ENCODE measurements at places on chromosomes 4 and X. TPM values are rescaled to one million over a fixed set of nuclear protein-coding genes. Genes with fewer than 3 reads are reported as not detected.

- DNase-seq: no peak
- H3K4me1 ChIP-seq: no peaks in the 10 kb centered on the region
- no peaks in the 10 kb centered on the region for H3K27me3 ChIP-seq
- H3K36me3 ChIP-seq: no peaks in the 10 kb centered on the region
- no peak overlapping the region for H3K27ac ChIP-seq
Observed at GRCh38 chr4:111849746-111850284, 295.4 kb upstream of the FAM241A start.

DNA sequence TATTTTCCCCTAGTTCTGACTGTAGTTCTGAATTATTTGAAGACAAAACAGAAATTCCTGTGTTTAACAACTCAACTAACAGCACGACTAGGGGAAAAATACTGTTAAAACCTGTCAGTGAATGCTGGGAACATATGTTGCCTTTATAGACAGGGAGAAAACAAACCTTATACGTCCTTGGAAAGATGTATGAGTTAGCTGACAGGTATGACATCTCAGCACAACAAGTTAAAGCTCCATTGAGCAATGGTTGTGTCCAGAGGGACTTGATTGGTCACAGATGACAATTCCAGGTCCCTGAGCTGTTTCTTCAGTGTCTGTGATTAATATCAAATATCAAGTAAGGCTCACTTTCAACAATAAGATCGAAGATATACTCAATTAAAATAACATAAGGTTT lies 58.2 kb upstream of the DDIT4L start:
- peaks cover 7% of the 10 kb centered on the region for H3K4me1 ChIP-seq
- no peaks in the 10 kb centered on the region for H3K27me3 ChIP-seq
- H3K36me3 ChIP-seq: no peaks in the 10 kb centered on the region
- DNase-seq: no peak

DNA sequence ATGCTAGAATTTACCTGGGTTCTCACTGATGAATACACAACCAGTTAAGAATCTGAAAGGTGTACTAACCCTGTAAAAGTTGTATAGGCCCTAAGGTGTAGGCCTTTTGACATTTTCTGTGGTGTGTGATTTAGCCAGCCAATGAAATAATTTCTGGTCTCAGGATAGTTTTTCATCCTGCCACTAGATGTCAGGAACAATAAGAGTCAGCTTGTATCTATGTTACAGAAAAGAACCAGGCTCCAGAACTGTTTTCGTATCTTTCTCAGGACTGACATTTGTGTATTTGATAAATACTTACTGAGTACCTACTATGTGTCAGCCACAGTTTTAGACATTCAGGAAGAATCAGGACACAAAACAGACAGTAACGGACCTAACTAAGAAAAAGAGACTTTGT lies 673.6 kb upstream of the TENM3 start:
- no peak overlapping the region for H3K27ac ChIP-seq
- no peaks in the 10 kb centered on the region for H3K36me3 ChIP-seq
- H3K4me3 ChIP-seq: no peak overlapping the region

- no peaks in the 10 kb centered on the region for H3K27me3 ChIP-seq
- DNase-seq: no peak
- H3K27ac ChIP-seq: no peak overlapping the region
- H3K4me3 ChIP-seq: no peak overlapping the region
- no peaks in the 10 kb centered on the region for H3K4me1 ChIP-seq
Observed at GRCh38 chr4:121256887-121257466, 92.9 kb upstream of the TNIP3 start.

GRCh38 chr4:137471461-137471860 lies 60.8 kb downstream of the PCDH18 start:
- DNase-seq: no peak
- no peaks in the 10 kb centered on the region for H3K27me3 ChIP-seq
- H3K36me3 ChIP-seq: no peaks in the 10 kb centered on the region

GRCh38 chr4:186669159-186669731 lies 54.4 kb downstream of the FAT1 start:
- no peak overlapping the region for H3K4me3 ChIP-seq
- DNase-seq: peak; percentile 41
- H3K36me3 ChIP-seq: no peaks in the 10 kb centered on the region
- H3K27me3 ChIP-seq: no peaks in the 10 kb centered on the region

- H3K27ac ChIP-seq: no peak overlapping the region
- H3K27me3 ChIP-seq: no peaks in the 10 kb centered on the region
- H3K36me3 ChIP-seq: no peaks in the 10 kb centered on the region
- DNase-seq: no peak
- no peak overlapping the region for H3K4me3 ChIP-seq
Observed at GRCh38 chr4:141016117-141016798, 117.0 kb downstream of the RNF150 start.

DNA sequence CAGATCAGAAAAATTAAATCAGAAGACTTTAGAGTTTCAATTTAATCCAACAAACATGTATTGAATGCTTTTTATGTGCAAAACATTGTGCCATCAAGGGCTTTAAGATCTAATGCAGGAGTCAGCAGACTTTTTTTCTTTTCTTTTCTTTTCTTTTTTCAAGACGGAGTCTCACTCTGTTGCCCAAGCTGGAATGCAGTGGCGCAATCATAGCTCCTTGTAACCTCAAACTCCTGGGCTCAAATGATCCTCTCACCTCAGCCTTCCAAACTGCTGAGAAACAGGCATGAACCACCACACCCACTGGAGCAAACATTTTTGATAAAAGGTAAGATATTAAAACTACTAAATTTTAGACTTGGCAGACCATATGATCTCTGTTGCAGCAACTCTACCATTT lies 24.6 kb upstream of the LRBA start:
- H3K4me3 ChIP-seq: no peak overlapping the region
- no peaks in the 10 kb centered on the region for H3K36me3 ChIP-seq
- no peak for DNase-seq
- no peaks in the 10 kb centered on the region for H3K27me3 ChIP-seq
- H3K4me1 ChIP-seq: no peaks in the 10 kb centered on the region
- no peak overlapping the region for H3K27ac ChIP-seq

- no peak overlapping the region for H3K4me3 ChIP-seq
- H3K27ac ChIP-seq: no peak overlapping the region
- no peak for DNase-seq
- H3K27me3 ChIP-seq: no peaks in the 10 kb centered on the region
- H3K36me3 ChIP-seq: no peaks in the 10 kb centered on the region
- H3K4me1 ChIP-seq: no peaks in the 10 kb centered on the region
Observed at GRCh38 chrX:95675794-95676193, 1008.8 kb upstream of the DIAPH2 start.

GRCh38 chr4:86549163-86549788 lies 44.8 kb upstream of the PTPN13 start:
- peaks cover 15% of the 10 kb centered on the region for H3K4me1 ChIP-seq
- no peak overlapping the region for H3K4me3 ChIP-seq
- no peaks in the 10 kb centered on the region for H3K27me3 ChIP-seq
- H3K27ac ChIP-seq: no peak overlapping the region

GRCh38 chr4:174805746-174806145 lies 23.3 kb downstream of the GLRA3 start:
- H3K27ac ChIP-seq: no peak overlapping the region
- no peaks in the 10 kb centered on the region for H3K36me3 ChIP-seq
- peaks cover 5% of the 10 kb centered on the region for H3K4me1 ChIP-seq
- DNase-seq: no peak
- H3K4me3 ChIP-seq: no peak overlapping the region
- no peaks in the 10 kb centered on the region for H3K27me3 ChIP-seq

DNA sequence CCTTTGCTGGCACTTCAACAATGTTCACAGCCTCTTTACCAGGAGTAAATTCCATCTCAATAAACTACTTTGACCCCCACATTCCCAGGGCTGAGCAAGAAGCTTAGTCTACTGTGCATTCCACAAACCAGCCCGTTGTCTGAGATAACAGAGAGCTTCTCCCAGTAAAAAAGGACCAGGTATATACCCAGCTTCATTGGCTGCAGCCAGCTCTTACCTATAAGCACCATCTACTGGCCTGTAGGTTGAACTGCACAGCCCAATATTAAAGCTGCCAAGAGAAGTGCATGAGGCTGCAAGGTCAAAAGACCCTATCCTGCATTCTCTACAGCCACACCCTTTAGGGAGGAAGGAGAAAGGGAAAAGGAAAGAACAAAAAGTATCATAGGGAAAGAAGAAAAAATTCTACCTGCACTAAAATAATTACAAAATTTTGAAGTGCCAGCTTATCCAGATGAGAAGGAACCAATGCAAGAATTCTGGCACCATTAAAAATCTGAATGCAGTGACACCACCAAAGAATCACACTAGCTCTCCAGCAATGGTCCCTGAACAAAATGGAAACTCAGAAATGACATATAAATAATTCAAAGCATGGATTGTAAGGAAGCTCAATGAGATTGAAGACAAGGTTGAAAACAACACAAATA lies 45.7 kb upstream of the INTU start:
- no peak overlapping the region for H3K4me3 ChIP-seq
- H3K27me3 ChIP-seq: no peaks in the 10 kb centered on the region
- H3K4me1 ChIP-seq: no peaks in the 10 kb centered on the region
- peak; percentile 67 for DNase-seq
- H3K27ac ChIP-seq: no peak overlapping the region

GRCh38 chr4:4719436-4719835 lies 140.0 kb upstream of the MSX1 start:
- no peak for DNase-seq
- H3K4me1 ChIP-seq: no peaks in the 10 kb centered on the region
- H3K4me3 ChIP-seq: no peak overlapping the region
- H3K27ac ChIP-seq: no peak overlapping the region
- H3K36me3 ChIP-seq: no peaks in the 10 kb centered on the region
- H3K27me3 ChIP-seq: no peaks in the 10 kb centered on the region

GRCh38 chrX:50152456-50152855 lies 48.4 kb downstream of the AKAP4 start:
- H3K4me3 ChIP-seq: no peak overlapping the region
- no peaks in the 10 kb centered on the region for H3K4me1 ChIP-seq
- no peaks in the 10 kb centered on the region for H3K36me3 ChIP-seq
- H3K27ac ChIP-seq: no peak overlapping the region
- no peaks in the 10 kb centered on the region for H3K27me3 ChIP-seq

Gene NXF2B
- total RNA-seq: 2.2 TPM

Gene FGFBP2
- 0.15 TPM for total RNA-seq

Gene HMX1
- 0.19 TPM for total RNA-seq

Gene CXCL6
- total RNA-seq: 1.5 TPM

Gene PDZD4
- 5.2 TPM for total RNA-seq

Gene EXOC1L
- not detected for total RNA-seq

Gene MTTP
- 1.1 TPM for total RNA-seq

Gene GYG2
- 44.4 TPM for total RNA-seq

Gene TCP11X2
- total RNA-seq: 0.88 TPM

Gene VCX
- total RNA-seq: not detected
